Psoas muscle (tissue), 8 donors: ENCODE measurements at places on chromosomes 7 and 10. TPM values are rescaled to one million over a fixed set of nuclear protein-coding genes. Genes with fewer than 3 reads are reported as not detected.

DNA sequence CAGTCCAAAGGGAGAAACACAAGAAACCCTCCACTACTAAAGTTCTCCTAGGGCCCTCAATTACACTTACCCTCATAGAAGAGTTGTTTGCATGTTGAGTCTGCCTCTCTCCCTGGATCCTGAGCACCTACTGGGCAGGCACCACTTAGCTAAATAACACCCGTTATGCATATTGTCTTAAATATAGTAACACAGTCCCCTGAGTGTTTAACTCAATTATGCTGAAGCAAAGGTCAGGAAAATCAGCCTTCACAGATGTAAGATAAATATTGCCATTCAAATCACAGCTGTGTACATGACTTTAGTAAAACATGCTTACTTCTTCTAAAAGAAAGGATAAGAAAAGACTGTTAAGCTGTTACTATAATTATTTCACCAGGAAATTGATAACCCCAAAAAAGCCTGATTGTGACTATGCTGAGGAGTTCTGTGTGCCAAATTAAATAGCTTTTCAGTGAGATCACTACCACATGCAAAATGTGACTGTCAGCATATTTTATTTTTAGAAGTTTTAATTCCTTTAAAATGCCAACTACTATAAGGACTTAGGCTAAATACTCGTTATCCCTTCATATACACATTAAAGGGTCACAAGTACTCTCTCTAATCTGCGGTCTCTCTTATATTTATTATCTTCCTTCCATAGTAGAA, 733.9 kb upstream of the PHF14 start:
- no peak for DNase-seq

GRCh38 chr10:73493781-73494180, 2.0 kb downstream of the PPP3CB start:
- no peak for DNase-seq

DNA sequence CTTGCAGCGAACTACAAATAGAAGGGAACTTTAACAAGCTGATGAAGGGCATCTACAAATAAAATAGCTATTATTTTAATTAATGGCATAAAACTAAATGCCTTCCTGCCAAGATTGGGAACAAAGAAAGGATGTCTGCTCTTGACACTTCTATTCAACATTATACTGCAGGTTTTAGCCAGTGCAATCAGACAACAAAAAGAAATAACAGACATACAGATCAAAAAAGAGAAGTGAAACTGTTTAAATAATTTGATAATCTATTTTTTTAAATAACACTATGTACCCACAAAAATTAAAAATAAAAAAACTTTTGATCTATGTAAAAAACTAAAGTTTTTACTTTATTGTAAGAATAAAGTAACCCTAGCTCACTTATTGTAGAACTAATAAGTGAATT, 22.4 kb upstream of the TLL2 start:
- no peak for DNase-seq

DNA sequence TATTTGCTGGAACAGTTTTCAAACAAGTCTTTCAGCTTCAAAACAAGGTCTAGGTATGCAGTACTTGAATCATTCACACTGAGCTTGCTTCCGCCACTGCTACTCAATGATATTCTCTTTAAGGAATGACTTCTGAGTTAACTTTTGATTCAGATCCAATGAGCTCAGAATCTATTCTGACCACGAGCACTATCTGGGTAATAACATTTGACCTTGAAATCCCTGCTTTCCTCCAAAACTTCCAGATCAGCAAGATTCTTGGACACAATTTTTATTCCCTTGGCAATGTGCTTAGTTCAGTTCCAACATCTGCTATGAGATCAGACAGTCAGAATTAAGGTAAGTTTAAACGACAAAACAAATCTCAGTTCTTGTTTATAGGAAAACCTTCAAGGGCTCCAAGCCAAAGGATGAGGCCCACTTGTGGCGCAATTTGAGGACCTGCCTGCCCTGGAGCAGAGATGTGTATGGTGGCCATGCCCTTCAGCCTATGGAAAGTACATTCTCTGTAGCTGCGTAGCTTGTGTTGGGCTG, 87.2 kb downstream of the RNF216 start:
- no peak for DNase-seq

MYL7 gene
- 0.15 TPM for polyA plus RNA-seq

- DNase-seq: no peak
These were observed 182.2 kb downstream of the HTR7 start for GRCh38 chr10:90675621-90676020.

DNA sequence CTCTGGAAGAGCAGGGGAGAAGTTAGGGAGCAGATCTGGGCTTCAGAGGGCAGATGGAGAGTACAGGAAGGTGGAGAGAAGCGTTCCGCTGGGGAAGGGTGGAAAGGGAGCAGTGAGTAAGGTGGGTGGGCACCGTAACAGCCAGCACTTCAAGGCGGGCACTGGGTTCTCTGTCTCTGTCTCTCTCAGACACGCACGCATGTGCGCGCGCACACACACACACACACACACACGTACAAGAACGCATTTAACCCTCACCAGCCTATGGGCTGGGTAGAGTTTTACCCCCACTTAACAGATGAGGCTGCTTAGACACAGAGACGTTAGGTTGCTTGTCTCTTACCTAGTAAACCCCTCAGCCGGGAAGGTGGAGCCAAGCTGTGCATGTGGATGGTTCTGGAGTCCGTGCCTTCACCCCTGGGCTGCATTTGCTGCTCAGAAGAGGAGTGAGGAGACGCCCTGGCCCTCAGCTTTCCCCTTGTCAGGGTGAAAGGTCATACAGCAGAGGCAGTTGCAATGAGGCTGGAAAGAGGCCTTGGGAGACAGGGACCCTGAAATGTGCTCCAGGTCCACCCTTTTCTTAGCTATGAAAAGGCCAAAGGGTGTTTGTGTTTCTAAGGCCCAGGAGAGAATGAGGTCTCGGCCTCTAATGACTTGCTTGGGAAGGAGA, 16.0 kb downstream of the ADCYAP1R1 start:
- no peak for DNase-seq

DNA sequence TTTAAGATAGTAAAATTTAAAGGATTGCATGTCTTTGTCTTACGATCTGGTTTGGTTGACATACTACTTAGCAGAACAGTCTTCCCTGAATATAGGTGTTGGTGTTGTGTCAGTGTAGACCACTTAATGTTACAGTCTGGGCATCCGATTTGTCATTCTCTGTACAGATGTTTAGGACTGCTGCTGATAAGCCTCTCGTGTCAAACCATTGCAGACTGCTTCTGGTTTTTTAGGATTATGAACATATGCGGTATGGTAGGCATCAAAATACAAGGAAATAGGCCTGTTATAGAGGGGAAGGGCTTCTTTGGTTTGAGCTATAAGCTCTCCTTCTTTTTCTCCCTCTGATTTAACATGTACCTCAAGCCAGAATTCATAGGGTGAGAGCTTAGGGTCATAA, 7.4 kb downstream of the CYP3A43 start:
- no peak for DNase-seq

DNA sequence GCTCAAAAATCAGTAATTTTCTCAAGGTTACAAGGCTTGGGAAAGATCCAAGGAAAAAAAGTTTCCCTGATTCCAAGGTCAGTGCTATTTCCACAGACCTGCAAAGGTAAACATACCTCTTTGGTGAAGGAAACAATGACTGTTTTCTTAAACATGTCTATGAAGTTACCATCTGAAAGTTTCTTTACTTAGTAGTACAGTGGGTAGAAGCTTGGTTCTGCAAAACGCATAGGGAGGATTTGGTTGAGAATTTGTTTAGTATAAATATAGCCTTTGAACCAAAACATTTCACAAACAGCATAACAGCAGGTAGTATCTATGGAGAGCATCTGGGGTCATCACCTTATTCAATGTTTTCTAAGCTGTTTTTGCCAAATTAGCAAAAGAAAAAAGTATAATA, 169.6 kb downstream of the CCSER2 start:
- no peak for DNase-seq

ZNF37A gene
- polyA plus RNA-seq: 3.8 TPM

HOGA1 gene
- polyA plus RNA-seq: 0.96 TPM
